ENCODE measurements at places on chromosomes 7 and 10. TPM values are rescaled to one million over a fixed set of nuclear protein-coding genes. Genes with fewer than 3 reads are reported as not detected.

The CTAGE15 gene
- total RNA-seq, result not detected

The FAM13C gene
- 0.06 TPM for total RNA-seq

The MLXIPL gene
- 1.2 TPM for total RNA-seq

The ZSWIM8 gene
- total RNA-seq, result 35.3 TPM

The IDI2 gene
- total RNA-seq, result not detected

The OLAH gene
- total RNA-seq, result 0.20 TPM

The RASA4 gene
- 1.7 TPM for total RNA-seq

The MRLN gene
- total RNA-seq, result not detected

The IFIT1 gene
- total RNA-seq, result 4.3 TPM

The CRYGN gene
- not detected for total RNA-seq

The MSMB gene
- not detected for total RNA-seq

The MCM7 gene
- 243 TPM for total RNA-seq

The SCIN gene
- 0.49 TPM for total RNA-seq

The TRIM50 gene
- not detected for total RNA-seq

The TRPV6 gene
- total RNA-seq, result not detected

The C10orf67 gene
- 0.17 TPM for total RNA-seq

The PAX4 gene
- not detected for total RNA-seq

The ACSL5 gene
- total RNA-seq, result 0.12 TPM

The ACTR3C gene
- not detected for total RNA-seq

The MOGAT3 gene
- total RNA-seq, result not detected

The ANKRD30A gene
- total RNA-seq, result 0.52 TPM

The CXCL12 gene
- 0.14 TPM for total RNA-seq

The CALML3 gene
- not detected for total RNA-seq

The ZP3 gene
- total RNA-seq, result 19.3 TPM

The MYL10 gene
- total RNA-seq, result not detected

The CALHM3 gene
- total RNA-seq, result 0.60 TPM

The ABCC2 gene
- 164 TPM for total RNA-seq

The TMEM236 gene
- total RNA-seq, result 0.07 TPM

The CCDC3 gene
- 1.2 TPM for total RNA-seq

The ZNF3 gene
- 19.9 TPM for total RNA-seq

All from A549 treated with CORT108297 at 1 μM for 4 hours (cell line).